ENCODE measurements at places on chromosomes 3 and 15.

- no peak for DNase-seq
Measured at GRCh38 chr3:189983612-189984011, 137.1 kb downstream of the P3H2 start.

DNA sequence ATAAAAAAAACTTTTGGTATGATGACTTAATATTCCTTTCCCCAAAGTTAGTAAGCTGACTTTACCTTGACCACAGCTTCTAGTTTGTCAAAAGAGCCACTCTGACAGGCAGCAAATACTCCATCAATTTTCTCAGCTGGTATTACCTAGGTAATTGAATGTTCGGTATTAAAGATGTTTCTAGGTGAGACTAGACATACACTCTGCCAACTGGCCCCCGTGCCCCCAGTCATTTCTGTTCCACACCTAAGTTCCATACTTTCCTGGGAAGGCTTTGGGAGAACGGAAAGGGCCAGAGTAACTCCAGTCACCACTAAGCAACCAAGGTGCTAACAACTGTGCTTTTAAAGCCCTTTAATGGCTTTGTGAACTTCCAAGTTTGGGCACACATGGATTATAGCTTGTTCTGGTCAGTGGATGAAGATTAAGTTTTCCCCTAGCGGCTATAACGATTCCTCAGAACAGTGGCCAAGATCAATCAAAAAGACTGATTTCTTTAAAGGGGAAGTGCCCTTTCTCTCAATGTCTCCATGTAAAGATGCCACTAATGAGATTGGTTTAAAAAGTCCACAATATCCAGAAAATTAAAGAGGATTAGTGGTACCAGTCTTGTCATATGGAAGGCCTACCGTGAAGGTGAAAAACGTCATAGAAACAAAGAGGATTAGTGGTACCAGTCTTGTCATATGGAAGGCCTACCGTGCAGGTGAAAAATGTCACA is 7.0 kb downstream of the EIF4A2 start:
- no peak for DNase-seq

GRCh38 chr15:35768949-35769348 is 223.0 kb upstream of the DPH6 start:
- DNase-seq = no peak

DNA sequence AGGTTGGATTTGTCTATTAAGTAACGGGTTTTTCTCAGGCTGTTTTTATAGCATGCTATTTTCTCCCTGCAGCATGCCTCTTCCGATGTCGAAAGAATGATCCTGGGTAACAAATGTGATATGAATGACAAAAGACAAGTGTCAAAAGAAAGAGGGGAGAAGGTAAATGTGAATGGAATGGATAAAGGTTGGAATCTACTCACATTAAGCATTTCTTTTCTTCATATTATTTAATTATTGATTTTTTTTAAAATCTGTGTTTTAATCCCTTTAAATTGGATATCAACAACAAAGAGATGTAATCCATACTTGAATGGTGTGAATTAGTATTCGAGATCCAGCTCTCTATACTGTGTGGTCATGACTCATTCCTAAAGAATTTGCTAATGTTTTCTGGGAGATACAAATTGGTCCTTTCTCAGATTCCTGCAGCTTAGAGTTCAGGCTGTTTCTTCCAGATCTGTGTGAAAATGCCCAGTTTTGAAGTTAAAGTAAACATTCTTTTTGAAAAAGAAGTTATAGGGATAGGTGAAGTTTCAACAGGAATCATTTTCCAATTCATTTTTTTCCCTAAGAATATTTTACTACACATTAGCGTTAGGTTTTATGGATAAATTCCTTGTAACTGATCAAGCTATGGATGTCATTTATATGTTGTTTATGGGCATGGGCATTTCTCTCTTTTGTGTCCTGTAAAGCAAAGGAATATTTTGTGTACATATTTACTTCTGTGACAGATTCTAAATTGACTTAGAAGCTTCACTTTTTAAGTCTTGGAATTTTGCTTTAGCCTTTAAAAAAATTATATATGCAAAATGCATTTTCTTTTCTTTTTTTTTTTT is 20.8 kb upstream of the APH1B start:
- no peak for DNase-seq

GRCh38 chr3:77370413-77370812 is 330.5 kb downstream of the ROBO2 start:
- no peak for DNase-seq

DNA sequence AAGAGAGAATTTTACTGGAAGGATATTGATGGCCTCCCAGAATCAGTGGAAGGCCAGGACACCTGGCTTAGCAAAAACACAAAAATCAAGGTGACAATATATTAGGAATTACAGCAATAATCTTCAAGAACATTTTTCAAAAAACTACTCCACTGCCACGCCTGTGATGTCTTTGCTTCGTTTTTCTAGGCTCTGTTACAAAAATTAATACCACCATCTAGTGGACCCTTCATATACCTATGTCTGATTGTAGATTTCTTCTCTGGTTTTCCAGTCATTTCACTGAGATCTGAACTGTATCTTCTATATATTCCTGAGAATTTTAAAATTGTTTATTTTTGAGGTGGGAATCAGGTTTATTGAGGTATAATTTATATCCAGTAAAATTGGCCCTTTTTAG is 5.6 kb upstream of the SLC33A1 start:
- no peak for DNase-seq

DNA sequence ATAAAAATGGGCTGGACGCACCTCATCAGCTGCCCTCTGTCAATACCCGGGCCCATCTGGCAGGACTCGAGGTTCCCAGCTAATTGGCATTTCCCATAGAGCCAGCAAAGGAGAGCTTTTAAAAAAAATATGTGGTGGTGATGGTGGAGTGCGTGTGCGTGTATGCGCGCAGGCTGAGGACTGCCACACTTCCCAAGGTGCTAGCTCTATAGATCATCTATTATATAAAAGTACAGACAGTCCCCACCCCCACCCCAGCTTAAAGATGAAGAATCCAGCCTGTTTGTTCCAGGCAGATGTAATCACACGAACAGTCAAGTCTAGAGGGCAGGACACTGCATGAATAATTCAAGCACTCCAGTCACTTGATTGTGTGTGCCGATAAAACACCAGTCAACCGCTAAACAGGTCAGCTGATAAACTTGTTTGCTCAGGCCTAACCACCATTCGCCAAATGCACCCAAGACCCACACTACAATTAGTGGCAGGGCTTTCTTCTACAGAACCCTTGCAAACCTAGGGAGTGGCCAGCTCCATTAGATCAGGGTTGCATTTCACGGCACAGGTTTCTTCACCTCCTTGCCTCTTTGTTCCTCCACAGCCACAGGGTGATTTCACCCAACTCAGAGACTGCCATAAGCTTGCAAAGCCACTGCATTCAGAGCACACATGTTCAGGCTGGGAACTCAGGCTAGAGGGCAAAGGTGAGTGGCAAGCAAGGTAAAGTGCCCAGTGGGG is 5.8 kb downstream of the TLE3 start:
- DNase-seq = no peak

- no peak for DNase-seq
Measured at GRCh38 chr3:158744567-158745288, 12.5 kb upstream of the RARRES1 start.

DNA sequence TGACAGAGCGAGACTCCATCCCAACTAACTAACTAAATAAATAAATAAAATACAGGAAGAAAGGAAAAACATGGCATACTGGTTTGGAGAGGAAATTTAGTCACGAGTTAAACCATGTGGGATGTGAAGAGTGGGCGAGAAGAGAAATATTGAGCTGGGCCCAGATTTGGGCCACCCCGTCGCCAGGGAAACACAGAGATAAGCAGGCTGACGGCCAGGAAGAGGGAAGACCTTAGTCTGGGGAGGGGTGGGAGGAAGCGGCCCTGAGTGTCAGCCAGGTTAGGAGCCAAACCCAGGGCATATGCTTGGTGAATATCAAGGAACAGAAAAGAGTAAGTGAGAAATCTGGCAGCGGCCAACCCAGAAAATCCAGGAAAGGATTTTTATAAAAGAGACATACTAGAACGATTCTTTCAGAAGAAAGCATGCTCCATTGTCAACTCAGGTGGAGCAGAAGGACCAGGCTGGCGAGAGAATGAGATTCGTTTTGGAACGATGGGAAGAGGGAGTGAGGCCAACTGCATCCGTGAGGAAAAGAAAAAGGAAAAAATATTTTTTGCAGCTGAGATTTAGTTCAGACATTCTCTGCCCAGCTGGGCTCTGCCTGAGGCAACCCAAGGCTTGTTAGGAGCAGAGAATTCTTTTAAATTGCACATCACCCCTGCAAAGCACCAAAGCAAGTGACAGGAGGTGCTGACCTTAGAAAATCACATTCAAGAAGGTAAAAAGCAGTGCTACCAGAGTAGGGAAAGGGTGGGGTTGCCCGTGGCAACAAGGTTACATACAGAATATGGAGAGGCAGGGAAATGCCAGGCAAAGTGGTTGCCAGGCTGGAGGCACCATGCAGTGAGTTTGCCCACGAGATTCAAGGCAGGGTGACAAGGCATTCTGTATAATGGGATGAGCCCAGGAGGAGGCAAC is 59.3 kb upstream of the RAD18 start:
- DNase-seq = no peak

DNA sequence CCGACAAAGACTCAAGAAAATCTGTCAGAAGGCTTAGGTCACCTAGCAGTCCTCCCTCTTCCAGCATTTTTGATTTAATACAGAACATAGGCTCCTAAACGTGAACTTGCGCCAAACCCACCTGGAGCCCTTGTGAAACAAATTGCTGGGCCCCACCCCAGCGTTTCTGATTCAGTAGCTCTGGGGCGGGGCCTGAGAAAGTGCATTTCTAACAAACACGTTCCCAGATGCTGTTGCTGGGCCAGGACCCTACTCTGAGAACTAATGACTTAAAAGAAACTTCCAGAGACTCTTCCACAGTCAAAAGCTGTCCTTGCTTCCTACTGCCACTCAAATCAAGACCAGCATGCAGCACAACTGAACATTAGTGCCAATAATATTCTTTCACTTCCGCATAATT is 198.1 kb downstream of the PDZRN3 start:
- no peak for DNase-seq

- DNase-seq = no peak
Measured at GRCh38 chr3:126350502-126351085, 6.6 kb downstream of the KLF15 start.

DNA sequence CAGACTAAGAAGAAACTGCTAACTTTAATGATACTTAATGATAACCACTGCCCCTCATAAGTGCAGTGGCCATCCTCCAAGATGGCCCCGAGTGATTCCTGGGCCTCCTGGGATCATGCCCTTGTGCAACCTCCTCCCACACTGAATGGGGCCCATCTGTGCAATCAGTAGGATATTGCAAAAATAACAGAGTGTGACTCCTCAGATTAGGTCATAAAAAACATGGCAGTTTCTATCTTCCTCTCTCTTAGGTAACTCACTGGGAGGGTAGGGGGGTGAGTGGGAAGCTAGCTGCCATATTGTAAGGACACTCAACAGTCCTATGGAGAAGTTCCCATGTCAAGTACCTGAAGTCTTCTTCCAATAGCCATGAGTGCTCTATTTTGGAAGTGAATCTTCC is 173.0 kb downstream of the SHQ1 start:
- no peak for DNase-seq

GRCh38 chr3:126926684-126927400 is 56.1 kb upstream of the PLXNA1 start:
- no peak for DNase-seq

DNA sequence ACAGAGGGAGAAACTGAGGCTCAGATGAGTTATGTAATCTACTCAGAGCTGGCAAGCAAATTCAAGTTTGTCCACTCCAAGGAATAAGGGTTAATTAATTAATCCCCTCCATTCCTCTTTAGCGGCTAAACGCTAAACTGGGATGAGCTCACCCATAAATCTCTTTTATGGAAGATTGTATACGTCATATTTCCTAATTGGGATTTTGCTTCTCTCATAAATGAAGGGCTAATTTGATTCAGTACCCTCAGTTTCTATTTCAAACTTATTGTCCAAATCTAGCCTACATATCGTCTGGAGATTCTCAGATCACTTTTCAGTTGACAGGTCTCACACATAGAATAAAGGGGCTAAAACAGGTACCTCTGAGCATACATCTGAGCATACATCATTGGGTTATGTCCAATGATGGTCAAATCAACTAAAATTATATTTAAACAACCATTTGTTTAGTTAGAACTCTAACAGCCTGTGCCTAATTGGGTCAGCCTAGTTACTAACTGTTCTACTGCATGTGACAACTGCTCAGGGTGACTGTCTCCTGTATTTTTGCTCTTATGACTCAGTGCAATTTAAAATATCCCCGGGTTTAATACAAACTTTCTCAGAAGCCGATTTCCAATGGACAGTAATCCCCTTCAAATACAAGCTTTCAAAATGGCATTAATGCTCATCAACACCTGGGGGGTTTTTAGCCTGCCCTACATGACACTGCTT is 57.6 kb upstream of the PLXND1 start:
- DNase-seq = no peak

- DNase-seq = no peak
Measured at GRCh38 chr3:107217172-107217571, 160.1 kb upstream of the CCDC54 start.

DNA sequence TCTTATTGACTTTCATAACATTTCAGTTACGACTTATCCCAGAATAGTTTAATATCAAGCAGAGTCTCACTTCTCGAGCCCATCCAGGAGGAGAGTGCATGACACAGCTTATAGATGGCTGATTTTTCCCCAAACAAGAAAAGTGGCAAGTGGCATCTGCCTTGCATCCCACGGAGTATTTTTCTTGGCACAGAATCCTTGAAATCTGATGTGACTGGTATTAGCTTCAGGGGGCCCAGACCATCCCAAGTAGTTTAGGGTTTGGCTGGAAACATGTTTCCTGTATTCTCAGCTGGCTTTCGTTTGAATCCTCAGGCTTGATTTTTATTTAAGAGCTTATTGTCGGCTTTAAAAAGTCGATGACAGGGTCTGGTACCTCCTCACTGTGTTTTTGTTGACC is 20.7 kb upstream of the FBXL22 start:
- DNase-seq = no peak

DNA sequence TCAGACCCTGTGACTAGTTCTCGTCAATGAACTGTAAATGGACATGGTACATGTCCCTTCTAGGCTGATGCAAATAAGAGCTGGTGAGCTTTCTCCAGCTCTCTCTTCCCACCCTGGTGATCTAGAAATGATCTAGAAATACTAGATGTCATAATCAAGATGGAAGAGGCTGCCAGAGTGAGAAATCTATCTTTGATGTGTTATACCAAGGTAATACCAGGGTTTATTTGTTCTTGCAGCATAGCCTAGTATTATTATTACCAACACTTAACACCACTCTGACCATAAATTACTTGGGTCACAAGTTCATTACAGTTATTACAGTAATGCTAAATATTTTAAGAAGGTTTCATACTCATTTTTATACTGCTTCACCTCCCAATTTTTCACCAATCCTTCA is 138.4 kb upstream of the LMCD1 start:
- no peak for DNase-seq

GRCh38 chr3:72078676-72079368 is 293.9 kb upstream of the PROK2 start:
- DNase-seq = no peak
